Germinal center (tissue), 1 donor: ENCODE measurements at places on chromosomes 4 and X.

- DNase-seq = peak; percentile 20
Observed at GRCh38 chr4:37803348-37803973, 23.0 kb upstream of the PGM2 start.

- no peak for DNase-seq
Observed at GRCh38 chrX:23398570-23398969, 63.9 kb downstream of the PTCHD1 start.

GRCh38 chr4:60173103-60173502 is 1027.0 kb upstream of the ADGRL3 start:
- no peak for DNase-seq

DNA sequence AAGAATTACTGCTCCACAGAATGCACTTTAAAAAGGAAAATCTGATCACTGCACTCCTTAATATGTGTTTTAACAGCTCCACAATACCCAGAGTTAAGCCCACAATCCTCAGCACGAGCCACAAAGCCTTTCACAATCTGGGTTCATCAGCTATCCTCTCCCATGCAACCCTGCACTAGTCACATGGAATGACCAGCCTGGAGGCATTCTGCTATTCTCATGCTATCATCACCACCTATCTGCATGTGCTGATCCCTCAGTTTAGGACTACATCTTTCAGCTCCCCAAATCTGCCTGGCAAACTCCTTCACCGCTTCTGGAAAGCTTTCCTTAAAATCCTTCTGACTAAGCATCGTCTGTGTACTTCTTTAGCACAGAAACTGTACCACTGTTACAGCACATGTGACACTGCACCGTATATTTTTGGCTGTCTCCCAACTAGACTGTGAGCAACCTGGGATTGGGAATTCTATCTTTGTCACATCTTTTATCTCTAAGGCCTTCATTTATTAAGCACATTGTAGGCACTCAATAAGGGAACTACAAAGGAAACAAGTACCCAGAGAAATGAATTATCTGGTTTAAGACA is 18.3 kb upstream of the EIF1AX start:
- DNase-seq = no peak

DNA sequence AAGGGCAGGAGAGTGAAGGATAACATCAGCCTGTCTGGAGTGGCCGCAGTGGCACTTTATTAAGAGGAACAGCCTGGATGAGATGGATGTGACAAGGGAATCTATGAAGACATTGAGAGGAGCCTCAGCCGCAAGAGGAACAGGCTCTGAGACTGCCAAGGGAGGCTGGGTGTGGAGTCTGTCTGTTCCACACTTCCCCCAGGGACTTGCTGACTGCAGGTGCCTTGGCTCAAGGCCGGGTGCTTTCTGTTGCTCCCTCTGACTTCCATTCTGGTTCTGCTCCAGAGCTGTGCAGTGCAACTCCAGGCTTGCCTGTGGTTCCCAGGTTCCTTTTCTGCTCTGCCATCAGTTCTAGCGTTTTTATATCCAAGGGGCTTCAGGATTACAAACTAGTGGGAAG is 54.6 kb downstream of the FRMPD3 start:
- DNase-seq = no peak

- DNase-seq = no peak
Observed at GRCh38 chr4:116847616-116848015, 237.8 kb downstream of the TRAM1L1 start.

- DNase-seq = peak; percentile 71
Observed at GRCh38 chrX:71053217-71053621, 14.9 kb downstream of the SNX12 start.

DNA sequence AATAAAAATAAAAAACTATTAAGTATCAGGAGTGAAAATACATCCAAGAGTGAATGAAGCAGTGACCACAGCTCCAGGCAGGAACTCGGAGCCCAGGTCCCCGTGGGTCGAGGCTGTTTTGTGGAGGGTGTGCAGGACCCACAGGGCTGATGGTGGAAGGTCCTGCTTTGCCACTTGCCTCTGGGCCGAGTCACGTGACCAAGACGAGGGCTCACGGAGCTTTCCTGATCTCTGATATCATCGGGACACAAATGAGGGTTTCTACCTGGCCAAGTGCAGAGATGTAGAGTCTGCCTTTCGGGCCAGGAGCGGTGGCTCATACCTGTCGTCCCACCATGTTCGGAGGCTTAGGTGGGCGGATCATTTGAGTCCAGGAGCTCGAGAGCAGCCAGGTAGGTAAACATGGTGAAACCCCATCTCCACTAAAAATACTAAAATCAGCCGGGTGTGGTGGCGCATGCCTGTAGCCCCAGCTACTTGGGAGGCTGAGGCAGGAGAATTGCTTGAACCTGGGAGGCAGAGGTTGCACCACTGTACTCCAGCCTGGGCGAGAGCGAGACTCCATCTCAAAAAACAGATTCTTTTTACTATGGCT is 7.2 kb downstream of the SLC25A6 start:
- no peak for DNase-seq

- DNase-seq = no peak
Observed at GRCh38 chr4:186838295-186838694, 114.6 kb upstream of the FAT1 start.

- no peak for DNase-seq
Observed at GRCh38 chrX:131264053-131264452, 25.1 kb downstream of the IGSF1 start.

DNA sequence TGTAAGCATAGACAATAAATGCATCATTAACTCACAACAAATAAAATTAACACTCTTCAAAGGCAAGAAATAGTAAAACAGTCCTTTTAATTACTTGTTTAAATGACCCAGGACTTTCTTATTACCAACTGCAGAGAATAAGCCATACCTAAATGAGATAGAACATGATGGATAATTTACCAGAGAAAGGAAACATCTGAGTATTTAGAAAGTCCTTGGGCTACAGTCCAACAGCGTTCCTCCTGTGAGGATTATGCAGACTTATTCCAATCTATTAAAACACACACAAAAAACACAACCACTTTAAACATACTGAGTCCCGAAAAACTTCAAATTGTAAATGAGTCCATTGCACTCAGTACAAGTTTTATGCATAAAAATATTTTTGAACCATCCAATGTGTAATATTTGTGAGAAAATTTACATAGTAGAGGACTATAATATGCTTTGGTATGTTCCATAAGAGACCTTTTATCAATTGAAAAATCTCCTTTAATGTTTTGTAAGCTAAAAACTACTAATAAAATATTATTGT is 129.2 kb downstream of the NR3C2 start:
- no peak for DNase-seq

DNA sequence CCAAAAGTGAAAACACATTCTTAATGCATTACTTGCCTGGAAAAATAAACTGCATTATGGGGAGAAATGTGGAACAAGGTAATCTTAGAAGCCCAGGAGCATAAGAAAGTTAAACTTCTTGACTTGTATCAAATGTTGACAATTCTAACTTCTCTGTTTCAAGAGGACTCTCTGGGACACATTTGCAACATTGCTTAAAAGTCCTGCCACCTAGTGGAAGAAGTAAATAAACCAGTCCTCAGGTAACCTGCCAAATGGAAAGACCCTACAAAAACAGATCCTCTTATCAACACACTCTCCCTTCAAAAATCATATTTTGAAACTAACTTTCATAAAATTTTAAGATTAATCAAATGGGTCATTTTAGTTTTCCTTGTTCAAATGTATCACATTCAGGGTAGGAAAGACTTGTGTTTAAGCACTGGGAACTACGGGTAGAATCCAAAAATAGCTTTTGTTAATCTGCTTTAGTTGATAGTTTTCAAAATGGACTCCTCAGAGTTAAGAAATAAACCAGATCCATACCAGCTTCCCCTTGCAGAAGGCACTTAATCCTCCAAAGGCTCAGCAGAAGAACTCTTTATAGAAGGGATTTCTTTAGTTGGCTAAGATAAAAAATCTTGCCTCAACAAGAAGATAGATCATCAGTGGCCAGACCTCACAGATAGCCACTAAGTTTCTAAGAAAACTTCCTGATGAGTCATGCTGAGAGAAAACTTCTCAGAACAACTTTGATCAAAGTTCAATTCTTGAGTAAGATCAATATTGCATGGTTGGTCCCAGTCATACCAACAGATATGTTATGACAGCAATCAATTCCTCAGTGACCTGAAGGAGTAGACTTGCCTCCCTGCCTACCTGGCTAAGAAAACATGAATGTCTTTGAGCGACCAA is 141.7 kb downstream of the HHIP start:
- DNase-seq = peak; percentile 20

DNA sequence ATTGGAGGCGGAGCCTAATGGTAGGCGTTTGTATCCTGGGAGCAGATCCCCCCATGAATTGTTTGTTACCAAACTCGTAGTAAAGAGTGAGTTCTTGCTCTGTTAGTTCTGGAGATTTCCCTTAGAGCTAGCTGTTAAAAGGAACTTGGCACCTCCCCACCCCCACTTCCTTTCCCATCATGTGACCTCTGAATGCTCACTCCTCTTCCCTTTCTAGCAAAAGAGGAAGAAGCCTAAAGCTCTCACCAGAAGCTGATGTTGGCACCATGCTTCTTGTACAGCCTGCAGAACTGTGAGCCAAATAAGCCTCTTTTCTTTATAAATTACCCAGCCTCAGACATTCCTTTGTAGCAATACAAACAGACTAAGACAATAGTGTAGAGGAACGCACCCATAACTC is 13.8 kb upstream of the ATOH1 start:
- no peak for DNase-seq

GRCh38 chr4:70704215-70704930 is 16.0 kb downstream of the UTP3 start:
- DNase-seq = peak; percentile 78

DNA sequence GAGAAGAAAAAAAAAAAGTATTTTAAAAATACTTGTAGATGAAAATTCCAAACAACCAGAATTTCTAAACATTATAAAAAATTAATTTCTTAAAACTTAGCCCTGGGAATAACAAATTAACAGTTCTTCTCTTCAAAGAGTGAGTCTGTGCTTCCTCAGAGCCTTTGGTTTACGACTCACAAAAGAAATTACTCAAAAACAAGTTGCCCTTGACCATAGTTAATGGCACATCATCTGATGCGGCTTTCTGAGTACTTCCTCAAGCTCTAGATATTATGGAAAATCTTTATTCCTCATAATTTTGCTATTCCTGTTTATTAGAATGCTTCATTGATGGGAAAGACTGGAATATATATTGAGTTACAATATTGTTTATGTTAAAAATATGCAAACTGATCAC is 23.7 kb downstream of the TAPT1 start:
- no peak for DNase-seq

GRCh38 chr4:172881645-172882044 is 287.0 kb upstream of the GALNT7 start:
- DNase-seq = no peak

GRCh38 chr4:165118256-165118909 is 5.7 kb upstream of the TMEM192 start:
- no peak for DNase-seq

- DNase-seq = no peak
Observed at GRCh38 chr4:140662082-140662869, 93.5 kb upstream of the UCP1 start.

GRCh38 chr4:112448306-112449132 is 67.5 kb downstream of the NEUROG2 start:
- DNase-seq = no peak

DNA sequence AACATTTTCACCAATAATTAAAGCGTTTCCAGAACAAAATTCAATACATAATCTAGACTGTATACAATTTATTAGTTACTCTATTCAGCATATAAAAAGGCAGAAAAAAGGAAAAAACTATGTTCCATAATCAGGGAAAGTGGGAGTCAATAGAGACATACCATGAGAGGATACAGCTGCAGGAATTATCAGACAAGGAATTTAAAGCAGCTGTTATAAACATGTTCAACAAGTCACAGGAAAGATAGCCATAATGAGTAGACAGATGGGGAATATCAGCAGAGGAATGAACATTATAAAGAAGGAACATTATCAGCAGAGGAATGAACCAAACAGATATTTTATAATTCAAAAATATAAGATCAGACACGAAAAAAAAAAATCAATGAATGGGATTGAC is 500.6 kb upstream of the RPS6KA3 start:
- DNase-seq = no peak

DNA sequence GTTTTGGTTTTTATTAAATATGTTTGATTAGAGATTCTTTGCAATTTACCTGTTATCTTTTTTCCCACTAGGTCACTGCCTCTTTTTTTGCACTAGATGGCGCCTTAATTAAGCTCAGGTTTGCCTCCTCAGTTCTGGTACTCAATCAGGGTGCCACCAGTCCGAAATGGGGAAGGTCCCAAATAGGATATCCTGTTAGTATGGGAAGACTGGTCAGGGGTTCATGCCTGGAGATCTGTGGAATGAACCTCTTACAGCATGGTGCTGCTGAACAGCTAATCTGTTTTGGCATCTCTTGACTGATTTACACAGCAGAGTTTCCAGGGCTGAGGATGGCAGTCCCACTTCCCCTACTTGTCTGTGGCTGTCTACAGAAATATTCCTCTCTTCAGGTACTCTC is 24.2 kb upstream of the VSIG1 start:
- peak; percentile 10 for DNase-seq

GRCh38 chr4:185716577-185717376 is 95.2 kb downstream of the SORBS2 start:
- DNase-seq = no peak

DNA sequence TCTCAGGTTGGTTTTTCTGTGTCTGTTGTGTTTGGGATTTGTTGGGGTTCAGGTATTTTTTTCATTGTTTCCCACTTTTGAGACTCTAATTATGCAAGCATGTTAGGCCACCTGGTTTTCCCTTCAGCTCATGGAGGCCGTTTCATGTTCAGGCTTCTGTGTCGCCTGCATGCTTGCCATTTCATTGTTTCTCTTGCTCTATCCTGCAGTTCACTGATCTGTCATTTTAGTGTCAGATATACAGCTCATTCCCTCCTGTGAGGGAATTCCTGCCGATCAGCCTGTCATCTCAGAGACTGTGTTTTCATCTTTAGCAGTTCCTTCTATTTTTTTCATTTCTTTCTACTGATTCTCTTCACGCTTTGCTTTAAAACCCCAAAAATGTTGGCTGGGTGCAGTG is 49.4 kb upstream of the HGFAC start:
- DNase-seq = no peak

GRCh38 chrX:124211312-124211942 is 121.0 kb upstream of the TEX13D start:
- DNase-seq = peak; percentile 8
